Stimulated activated CD4-positive, alpha-beta T cell treated with anti-CD3 and anti-CD28 coated beads, Interleukin-12 subunit alpha, Interleukin-12 subunit beta, amount 100 ng/mL, for 4 hours (primary cell): ENCODE measurements at places on chromosomes 3 and 15.

DNA sequence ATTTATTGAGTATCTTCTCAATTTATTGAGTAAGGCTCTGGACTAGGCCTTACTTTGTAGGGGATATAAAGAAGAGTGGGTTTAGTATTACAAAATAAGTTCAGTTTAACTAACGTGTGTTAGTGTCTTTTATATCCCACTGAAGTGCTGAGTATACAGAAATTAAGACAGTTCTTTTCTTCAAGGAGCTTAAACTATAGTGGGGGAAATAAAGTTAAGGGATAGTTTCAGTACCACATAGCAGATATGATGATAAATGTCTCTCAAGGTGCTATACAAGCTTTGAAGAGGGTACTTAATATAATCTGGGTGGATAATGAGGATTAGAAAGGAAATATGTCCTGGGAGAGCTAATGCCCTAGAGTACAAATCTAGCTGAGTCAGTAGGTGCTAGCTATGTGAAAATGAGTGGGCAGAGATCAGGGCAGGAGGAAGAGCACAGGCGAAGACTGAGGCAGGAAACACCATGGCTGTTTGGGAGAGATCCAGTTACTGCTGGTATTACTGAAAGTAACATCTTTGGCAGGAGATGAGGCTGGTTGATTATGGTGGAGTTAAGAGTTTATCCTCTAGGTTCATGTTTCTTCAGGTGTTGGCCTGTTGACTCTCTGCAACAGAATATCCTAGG lies 46.0 kb downstream of the TEX9 start:
- no peak for DNase-seq

- DNase-seq: no peak
Observed at GRCh38 chr3:111069974-111070771, 1.4 kb upstream of the NECTIN3 start.

DNA sequence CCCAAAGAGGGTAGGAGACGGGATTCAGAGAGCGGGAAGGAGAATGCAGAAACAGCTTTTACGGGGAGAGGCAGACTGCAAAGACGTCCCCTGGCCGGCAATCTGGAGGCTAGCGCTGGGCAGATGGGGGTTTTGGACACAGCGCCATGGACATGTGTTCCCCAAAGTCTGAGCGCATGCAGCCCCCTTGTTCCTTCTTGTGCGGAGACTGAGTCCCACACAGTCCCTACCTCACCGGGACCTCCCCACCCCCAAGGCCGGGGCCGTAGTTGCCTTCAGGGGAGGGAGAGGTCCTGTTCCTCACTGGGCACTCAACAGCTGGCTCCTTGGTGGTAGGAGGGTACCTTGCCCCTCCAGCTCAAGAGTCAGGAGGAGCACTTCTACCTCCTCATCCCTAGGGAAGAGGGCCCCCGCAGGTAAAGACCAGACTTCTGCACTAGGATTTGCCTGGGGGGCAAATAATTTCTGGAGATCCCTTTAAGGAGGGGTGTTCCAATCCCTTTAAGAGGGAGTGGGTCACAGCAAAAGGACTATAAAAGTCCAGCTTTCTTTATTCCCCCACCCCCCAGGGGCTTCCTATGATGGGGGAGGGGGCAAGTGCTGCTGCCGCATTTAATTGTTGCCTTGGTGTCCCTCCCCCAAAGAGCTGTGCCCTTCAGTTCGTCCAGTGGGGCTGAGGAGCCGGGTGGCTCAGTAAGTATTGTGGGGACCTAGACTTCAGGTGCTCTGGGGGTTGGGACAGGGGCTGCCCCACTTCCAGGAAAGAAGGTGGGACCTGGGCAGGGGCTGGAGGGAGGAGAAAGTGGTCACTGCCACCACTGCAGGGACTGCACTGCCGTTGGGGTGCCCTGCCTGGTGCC lies 3.6 kb upstream of the BAHD1 start:
- DNase-seq: no peak

GRCh38 chr3:18580268-18580667 lies 155.1 kb upstream of the SATB1 start:
- no peak for DNase-seq

DNA sequence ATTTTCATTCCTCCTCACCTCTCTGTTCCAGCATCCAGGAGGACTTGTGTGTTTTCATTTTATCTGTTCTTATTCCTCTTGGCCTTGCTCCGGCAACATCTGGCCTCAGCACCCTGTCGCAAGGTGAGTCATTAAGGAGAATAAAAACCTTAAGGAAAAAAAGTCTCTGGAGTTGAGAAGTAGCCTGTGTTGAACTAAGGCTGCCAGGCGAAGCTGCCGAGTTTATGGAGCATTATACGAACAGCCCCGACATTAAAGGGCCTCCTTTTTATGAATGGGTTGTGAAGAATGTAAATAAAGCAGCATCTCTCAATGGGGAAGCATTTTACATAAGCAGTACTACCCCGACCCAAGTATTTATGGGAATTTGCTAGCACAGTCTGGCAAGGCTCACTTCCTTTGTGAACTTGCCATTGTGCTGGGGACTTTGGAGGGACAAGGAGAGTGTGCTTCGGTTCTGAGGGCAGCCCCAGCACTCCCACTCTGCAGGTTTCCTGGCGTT lies 4.7 kb downstream of the BAHD1 start:
- DNase-seq: no peak

DNA sequence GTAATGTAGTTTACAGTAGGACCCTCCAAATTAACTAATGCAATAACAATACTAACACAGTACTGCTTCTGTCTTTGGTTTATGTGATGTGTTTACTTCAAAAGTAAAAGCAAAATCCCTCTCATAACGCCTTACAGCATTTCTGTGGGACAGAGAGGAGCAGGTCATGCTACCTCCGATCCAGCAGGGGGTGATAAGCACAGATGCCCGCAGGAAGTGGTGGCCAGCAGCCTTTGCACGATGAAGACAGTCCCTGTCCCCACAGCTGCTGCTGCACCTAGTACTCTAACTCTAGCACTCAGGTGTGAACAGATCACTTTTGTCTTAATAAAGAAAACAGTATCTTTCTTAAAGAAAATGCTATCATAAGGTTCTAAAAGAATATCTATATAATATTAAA lies 38.3 kb downstream of the ANO10 start:
- no peak for DNase-seq

GRCh38 chr3:48595526-48596121 lies 495 bp upstream of the COL7A1 start:
- no peak for DNase-seq

- DNase-seq: no peak
Observed at GRCh38 chr3:167203062-167203461, 177.0 kb downstream of the ZBBX start.

DNA sequence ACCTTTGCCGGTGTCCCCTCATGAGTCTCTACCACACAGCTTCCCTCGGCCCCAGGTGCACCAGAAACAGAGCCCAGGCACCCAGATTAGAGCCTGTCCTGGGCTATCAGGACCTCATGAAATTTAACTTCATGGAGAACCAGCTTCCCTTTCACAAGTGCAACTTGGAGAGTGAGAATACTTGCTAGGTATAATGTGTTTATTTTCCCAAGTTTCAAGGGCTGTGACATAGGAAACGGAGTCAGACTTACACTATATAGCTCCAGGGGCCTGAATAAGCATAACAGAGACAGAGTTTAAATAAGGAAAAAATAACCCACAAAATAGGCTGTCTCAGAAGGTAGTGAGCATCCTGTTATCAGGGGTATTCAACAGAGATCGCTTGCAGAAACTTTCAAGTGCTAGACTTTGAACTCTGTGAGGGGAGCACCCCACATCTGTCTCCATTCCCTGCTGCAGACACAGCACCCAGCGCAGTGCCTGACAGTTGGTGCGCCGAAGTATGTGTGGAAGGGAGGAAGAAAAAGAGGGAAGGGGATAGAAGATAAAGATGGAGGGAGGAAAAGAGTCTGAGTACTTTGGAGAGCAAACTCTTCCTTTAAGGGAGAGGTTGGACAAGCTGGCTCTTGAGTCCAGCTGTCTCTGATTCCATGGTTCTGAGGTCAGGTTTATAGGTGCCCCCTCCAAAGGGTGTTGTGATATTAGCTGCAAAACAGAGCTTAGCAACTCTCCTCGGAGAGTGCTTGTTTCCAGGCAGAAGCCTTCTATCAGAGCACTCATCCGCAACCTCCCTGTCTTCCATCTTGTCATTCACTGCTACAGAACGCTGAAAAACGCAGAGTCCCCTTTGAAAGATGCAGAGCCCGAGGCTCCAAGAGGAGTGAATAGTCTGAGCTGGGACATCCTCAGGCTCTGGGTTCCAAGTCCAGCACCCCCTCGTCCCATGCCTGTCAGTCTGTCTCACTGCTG lies 84.8 kb downstream of the CPN2 start:
- DNase-seq: no peak

DNA sequence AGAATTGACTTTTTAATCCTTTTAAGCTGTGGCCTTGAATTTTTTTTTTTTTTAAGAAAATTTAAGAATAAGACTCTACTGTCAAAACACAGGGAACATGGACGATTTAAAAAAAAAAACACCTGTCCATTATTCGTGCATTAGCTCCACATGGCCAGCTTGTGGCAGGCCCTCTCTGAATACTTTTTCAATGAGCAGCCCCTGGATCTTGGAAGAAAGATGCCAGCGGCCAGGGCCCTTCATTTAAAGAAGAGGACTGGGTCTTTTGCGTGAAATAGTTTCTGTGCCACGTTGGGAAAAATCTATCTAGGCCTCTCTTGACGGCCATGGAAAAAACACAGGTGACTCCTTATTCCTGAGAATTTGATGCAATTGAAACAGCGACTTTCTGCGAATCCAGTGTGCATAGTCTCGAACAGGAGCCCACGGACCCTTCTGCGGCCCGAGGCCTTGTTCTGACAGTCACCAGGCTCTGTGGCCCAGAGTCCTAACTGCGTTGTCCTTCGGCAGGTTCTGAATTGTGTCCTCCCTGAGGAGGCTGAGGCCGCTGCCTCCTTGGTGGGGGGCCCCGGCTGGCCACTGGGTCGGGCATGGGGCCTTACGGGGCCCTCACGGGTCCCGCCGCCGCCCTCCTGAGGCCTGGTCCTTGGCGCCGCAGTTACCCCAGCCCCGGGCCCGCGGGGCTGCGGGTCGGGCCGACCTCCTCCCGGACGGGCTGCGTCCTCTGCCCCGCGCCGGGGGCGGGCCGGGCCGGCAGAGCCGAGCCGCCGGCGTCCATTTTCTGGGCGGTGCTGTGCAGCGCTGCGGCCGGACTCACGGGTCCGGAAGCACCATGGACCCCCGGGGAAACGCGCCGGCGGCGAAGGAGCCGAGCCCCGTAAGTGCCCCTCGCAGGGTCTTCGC lies 33.5 kb downstream of the ZBTB38 start:
- peak; percentile 39 for DNase-seq

GRCh38 chr3:140859592-140860336 lies 81.9 kb upstream of the SLC25A36 start:
- DNase-seq: no peak

- no peak for DNase-seq
Observed at GRCh38 chr3:128060473-128061381, 8.5 kb downstream of the SEC61A1 start.

- no peak for DNase-seq
Observed at GRCh38 chr3:179421500-179421899, 29.8 kb downstream of the GNB4 start.

GRCh38 chr15:74542166-74543042 lies 1.4 kb downstream of the ARID3B start:
- no peak for DNase-seq

GRCh38 chr3:152839511-152839910 lies 4.6 kb downstream of the P2RY1 start:
- no peak for DNase-seq

DNA sequence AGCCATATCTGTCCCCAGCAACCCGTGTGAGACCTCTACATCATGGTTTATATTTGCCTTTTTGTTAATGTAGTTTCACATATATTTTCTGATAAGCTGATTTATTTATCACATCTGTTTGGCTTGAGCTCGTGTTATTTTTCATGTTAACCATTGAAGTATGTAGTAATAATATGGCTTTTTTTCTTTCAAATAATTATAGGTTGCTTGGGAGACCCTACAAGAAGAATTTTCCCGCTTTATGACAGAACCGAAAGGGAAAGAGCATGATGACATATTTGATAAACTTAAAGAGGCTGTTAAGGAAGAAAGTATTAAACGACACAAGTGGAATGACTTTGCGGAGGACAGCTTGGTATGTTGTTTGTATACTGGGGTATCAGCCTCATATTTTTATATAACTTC lies 63.9 kb downstream of the OPA1 start:
- no peak for DNase-seq

- no peak for DNase-seq
Observed at GRCh38 chr3:105798381-105798934, 70.4 kb downstream of the CBLB start.

DNA sequence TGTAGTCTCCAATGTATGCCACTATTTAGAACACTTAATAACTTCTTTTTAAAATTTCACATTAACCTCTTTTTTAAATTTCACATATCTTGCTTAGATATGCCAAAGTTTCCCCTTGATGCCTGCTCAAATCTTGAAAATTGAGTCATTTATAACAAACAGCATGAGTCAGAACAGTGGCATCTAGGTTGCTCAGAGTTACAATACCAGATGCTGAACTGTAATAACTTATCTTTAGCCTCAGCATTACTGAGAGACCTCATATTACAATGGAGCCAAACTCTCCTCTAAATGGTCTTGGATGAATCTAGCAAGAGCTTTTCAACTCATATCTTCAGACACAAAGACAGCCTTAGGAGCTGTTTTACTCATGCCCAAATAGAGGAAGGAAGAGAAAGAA lies 439.3 kb upstream of the ARPP21 start:
- no peak for DNase-seq

DNA sequence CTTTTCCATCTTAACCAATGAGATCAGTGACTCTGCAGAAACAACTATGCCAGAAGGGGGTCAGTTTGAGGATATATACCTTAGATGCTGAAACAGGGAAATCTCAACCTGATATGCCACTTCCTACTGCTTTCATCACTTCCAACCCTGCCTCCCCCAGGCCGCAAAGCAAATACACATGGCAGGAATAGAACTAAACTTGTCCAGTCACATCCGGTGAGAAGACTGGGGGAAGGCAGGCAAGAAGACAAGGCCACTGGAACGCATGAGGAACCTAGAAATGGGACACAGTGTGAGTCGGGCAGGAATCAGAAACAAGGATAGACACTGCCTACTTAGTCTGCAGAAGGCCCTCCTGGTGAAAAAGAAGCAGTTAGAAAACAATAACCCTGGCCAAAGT lies 90.6 kb downstream of the MYO5A start:
- DNase-seq: no peak

DNA sequence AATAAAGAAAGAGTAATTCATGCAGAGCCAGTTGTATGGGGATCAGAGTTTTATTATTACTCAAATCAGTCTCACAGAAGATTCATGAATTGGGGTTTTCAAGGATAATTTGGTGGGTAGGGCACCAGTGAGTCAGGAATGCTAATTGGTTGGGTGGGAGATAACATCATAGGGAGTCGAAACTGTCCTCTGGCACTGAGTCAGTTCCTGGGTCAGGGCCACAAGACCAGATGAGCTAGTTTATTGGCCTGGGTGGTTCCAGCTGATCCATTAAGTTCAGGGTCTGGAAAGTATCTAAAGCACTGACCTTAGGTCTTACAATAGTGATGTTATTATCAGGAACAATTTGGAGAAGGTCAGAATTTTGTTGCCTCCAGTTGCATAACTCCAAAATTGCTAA lies 998.6 kb upstream of the EPHA6 start:
- DNase-seq: no peak

GRCh38 chr3:125645616-125646015 lies 50.3 kb upstream of the OSBPL11 start:
- DNase-seq: no peak
